Left forelimb (tissue), 1 donor: ENCODE measurements at places on chromosomes 16 and 17.

GRCh38 chr17:66860204-66860603, 25.3 kb downstream of the CACNG5 start:
- no peak for DNase-seq

- no peak for DNase-seq
These were observed 80.7 kb downstream of the PLD6 start for GRCh38 chr17:17125136-17126084.

DNA sequence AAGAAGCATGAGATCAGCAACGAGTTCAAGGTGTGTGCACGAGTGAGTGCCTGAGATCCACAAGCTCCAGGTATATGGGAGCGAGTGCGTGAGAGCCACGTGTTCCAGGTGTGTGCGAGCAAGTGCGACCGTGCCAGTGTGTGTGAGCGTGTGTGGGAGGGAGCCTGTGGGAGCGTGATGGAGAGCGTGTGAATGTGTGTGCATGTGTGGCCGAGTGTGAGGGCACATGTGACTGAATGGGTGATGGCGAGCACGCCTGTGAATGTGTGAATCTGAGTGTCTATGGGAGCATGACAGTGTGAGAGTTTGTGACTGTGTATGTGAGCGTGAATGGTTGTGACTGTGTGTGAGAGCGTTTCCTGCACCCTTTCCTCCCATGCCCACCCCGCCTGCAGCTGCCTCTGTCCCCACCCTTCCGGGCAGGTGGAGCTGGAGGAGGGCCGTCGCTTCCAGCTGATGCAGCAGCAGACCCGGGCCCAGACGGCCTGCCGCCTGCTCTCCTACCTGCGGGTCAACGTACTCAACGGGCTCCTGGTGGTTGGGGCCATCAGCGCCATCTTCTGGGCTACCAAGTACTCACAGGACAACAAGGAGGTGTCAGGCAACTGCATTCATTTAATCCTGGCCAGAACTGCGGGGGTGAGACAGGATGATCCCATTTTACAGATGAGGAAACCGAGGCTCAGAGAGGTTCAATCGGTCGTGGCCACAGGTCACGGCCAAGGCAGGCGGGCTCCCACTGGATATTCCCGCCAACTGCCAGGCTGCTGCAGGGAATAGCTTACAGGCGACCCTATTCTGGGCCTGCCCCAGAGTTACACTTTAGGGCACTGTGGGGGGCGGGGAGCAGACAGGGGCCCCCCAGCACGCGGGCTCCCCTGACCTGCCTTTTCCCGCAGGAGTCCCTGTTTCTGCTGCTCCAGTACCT, 3.7 kb downstream of the TMC8 start:
- no peak for DNase-seq

DNA sequence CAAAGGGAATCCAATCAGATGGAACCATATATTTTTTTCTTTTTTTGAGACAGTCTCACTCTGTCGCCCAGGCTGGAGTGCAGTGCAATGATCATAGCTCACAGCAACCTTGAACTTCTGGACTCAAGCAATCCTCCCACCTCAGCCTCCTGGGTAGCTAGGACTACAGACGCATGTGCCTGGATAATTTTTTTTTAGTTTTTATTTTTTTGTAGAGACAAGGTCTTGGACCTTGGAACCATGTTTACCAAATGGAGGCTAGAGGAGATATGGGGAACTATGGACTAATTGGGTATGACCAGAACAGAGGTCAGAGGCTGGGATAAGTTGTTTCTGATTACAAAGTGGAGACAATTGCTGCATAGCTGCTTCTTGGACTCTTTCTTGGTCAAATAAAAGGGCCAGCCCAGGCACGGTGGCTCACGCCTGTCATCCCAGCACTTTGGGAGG, 41.2 kb upstream of the ADCY9 start:
- no peak for DNase-seq

DNA sequence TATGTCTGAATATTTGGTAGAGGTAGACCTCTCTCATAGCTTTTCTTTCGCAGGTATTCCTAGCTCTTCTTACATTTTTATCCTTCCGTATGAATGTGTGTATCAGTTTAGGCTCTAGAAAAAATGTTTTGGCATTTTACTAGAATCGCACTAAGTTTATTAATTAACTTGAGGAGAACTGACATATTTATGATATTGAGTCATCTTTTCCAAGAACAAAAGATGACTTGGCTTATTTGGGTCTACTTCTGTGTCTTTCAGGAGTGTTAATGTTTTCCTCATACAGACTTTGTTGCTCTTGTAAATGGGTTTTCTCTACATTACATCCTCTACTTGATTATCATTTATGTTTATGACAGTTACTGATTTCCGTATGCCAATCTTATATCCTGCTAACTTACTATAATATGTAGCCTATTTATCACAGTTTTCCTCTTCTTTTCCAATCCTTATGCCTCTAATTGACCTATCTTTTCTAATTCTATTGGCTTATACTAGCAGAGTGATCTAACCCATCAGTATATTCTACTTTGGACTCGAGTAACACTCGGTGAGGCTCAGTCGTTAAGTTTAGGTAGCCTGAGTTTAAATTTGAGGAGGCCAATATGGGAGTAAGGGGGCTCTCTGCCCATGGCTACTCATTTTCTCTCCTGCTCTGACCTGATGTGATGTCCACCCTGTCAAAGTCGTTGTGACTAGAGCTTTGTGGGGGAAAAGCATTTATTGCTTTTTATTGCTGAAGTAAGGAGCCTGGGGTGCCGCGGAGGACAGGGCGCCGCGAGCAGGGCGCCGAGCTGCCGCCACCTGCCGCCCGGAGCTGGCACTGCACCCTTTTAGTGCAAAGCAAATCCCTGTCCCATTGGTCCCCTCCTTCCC, 20.0 kb downstream of the ST6GALNAC1 start:
- peak; percentile 82 for DNase-seq

DNA sequence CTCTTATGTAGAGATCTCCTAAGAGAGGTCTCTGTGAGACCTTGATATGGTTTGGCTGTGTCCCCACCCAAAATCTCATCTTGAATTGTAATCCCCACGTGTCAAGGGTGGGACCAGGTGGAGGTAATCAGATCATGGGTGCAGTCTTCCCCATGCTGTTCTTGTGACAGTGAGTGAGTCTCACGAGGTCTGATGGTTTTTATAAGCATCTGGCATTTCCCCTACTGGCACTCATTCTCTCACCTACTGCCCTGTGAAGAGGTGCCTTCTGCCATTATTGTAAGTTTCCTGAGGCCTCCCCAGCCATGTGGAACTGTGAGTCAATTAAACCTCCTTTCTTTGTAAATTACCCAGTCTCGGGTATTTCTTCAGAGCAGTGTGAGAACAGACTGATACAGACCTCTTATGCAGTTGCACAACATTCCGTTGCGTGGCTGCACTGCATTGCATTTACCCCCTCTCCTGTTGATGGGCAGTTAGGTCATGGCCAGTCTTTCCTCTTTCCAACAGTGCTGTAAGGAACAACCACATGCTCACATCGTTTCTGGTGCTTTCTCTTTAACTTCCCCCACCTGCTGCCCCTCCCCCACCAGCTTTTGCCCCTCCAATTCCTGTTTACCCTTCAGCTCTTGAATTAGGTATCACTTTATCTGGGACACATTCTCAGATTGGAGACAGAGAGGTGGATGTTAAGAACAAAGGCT, 43.6 kb upstream of the MED9 start:
- no peak for DNase-seq

- DNase-seq = no peak
These were observed 45.8 kb downstream of the RPA1 start for GRCh38 chr17:1875597-1875996.

DNA sequence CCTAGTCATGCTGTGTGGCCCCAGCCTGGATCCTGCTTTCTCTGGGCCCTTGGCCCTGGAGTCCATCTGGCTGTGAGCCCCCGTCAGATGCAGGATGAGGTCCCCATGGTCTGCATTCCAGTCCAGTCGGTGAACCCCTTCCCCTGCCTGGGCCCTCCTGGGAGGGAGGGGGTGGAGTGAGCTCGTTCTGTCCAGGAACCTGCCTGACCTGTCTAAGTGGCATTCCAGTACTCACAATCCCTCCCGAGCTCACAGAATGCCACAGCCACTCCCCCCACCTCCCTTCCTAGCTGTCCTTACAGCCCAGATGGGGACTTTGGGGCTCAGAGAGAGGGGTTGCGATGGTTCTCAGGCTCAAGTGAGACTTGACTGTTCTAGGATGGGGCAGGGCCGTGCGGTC, 15.5 kb downstream of the SPNS2 start:
- DNase-seq = no peak

DNA sequence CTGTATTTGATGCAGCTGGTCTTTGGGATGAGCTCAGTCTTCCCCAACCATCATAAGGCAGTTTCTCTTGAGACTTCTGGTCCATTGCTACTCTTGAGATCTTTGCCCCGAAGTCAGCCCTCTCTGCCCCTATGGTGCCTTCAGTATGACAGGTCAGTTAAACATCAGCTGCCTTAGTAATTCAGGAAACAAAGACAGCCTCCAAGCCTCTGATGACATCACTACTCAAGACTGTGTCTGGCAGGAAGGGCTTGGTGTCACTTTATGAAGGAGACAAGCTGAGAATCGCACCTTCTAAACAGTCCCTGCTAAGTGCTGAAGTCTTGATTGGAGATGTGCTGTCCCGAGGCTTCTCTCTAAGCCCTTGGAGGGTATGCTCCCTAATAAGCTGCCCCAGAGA, 104.9 kb upstream of the TBX2 start:
- DNase-seq = no peak

GRCh38 chr17:1347589-1348323, 52.3 kb downstream of the YWHAE start:
- DNase-seq = no peak

DNA sequence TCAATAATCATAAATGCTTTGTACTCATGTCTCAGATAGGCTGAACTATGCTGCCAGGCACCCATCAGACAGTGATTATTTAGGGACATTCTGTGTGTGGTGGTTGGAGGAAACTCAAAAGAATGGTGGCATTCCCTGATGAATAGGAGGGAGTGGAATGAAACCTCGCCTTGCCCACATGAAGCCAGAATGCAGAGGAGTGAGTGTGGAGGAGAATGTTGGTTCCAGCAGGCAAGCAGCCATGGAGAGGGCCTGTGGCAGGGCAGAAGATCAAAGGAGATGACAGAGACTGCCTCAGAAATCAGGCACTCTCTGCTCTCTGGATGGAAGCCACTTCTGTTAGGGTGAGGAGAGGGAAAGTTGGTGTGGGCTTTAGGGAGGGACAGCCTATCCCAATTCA, 22.5 kb downstream of the KCTD19 start:
- no peak for DNase-seq

GRCh38 chr17:43848601-43849000, 1.6 kb downstream of the CD300LG start:
- DNase-seq = no peak

GRCh38 chr17:12918142-12918541, 99.7 kb downstream of the ELAC2 start:
- DNase-seq = no peak

DNA sequence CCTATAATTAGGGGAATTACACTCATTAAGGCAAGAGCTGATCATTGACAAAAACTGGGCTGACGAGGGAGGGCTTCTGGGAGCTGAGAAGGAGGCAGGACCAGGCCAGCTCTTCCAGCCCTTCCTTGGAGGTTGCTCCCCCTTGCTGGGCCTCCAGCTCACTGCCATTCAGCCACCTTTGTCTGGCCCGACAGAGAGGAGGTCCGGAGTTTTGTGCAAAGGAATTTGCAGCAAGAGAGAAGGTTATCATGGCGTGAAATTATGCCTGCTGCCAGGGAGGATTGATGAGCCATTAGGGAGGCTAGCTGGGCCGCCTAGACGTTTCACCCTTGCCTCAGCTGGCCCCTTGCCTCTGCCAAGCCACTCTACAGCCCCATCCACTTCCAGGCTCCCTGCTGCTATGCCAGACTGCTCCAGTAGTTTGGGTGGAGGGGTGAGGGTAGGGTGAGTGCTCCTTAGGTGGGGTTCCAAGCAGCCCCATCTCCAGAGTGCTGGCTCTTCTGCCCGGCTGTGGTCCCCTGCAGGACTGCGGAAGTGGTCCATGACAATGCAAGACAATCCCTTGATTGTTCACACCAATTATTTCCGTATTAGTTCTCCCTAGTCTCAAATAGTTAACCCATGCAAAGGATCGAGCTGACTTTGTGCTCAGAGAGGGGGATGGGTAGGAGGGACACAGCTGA, 17.1 kb upstream of the PHF12 start:
- no peak for DNase-seq

GRCh38 chr16:54508351-54508750, 221.8 kb upstream of the IRX3 start:
- no peak for DNase-seq

DNA sequence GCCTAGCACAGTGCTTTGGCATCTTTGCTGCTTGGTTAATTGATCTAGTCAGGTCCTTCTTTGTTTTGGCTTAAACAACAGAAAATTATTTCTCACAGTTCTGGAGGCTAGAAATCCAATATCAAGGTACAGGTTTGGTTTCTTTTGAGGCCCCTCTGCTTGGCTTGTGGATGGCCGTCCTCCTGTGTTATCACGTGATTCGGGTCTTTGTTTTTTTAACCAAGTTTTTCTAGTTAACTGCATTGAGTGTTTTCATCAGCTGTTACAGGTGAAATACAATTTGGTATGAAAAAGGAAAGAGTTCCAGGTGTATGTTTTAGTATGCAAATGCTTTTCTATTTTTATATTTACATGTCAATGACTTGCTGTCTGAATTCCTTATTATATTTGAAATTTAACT, 2.8 kb downstream of the NLK start:
- no peak for DNase-seq

GRCh38 chr16:25014500-25015147, 545 bp downstream of the ARHGAP17 start:
- peak; percentile 74 for DNase-seq

DNA sequence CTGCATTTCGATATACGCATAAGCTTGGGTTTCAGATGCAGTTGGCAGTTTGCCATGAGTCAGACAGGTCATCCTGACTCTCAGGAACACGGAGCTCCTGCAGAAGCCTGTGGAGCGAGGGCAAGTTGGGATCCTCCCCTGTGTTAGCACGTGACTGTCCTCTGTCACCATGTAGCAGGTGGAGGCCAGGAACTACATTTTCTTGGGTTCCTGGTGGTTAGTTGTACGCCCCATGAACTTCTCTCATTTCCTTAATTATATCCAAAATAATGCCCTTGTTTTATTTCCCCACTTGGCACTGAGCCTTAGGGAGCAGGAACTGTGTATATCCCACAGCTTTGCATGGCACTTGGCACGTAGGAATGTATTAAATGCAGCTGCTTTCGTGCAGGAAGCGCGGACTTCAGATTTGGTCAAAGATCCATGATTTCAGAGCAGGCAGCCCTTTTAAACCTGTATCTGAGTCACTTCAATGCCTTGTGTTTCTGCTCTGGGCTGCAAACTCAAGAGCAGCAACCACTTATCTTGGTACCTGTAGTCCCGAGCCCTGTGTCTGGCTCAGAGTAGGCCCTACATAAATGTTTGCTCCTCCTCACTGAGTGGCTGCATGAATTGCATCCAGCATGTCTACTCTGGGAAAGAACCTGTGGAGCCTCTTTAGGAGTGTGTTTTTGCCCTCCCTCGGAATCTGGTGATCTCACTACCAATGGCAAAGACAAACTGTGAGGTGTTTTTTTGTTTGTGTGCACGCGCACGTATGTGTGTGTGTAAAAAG, 428.4 kb downstream of the MAF start:
- DNase-seq = no peak

GRCh38 chr16:9372934-9373890, 281.8 kb downstream of the HAPSTR1 start:
- no peak for DNase-seq

GRCh38 chr16:48492133-48492532, 106.9 kb upstream of the SIAH1 start:
- no peak for DNase-seq
